ENCODE measurements at places on chromosomes 16 and 17.

DNA sequence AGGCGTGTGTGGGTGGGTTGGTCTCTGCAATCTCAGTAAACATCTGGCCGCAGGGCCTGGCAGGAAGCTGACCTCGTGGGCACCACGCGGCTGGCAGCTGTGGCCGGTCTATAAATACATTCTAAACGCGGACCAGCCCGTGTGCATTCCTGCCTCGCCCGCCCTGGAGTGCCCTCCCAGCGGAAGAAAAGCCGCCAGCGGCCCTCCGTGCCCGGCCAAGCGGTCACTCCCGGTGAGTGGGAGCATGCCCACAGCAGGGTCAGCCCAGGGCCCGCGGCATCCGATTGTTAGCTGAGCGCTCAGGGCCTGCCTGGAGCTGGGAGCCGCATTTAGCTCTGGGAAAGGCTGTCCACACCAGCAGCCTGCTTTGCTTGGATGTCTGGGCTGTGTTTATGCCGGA lies 10.3 kb downstream of the ZNF469 start:
- DNase-seq, result no peak

GRCh38 chr17:58308173-58308984 lies 20.2 kb downstream of the TSPOAP1 start:
- DNase-seq, result no peak

DNA sequence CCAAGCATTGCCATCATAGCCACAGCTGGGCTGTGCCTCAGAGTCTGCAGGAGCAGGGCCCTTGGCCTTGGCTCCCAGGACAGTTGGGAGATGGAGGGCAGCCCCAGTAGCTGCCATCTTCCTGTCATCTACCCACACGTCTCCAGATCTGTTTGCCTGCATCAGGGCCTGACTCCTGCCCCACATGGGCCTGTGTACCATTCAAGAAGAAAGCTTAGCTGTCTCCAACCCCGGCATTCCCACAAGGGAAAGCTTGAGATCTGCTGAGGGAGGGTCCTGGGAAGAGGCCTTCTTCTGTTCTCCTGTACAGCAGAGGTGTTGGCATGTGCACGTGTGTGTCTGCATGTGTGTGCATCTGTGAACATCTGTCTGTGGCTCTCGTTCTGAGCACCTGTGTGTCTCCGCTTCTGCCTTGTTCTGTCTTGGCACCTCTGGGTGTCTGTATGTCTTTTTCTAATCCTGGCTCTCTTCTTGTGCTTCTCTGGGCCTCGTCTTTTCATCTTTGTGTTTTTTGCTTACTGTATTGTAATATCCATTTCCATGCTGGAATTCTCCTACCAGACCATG lies 122.2 kb downstream of the MRM1 start:
- no peak for DNase-seq

GRCh38 chr17:34412965-34413441 lies 50.0 kb upstream of the CCL1 start:
- peak; percentile 34 for DNase-seq

DNA sequence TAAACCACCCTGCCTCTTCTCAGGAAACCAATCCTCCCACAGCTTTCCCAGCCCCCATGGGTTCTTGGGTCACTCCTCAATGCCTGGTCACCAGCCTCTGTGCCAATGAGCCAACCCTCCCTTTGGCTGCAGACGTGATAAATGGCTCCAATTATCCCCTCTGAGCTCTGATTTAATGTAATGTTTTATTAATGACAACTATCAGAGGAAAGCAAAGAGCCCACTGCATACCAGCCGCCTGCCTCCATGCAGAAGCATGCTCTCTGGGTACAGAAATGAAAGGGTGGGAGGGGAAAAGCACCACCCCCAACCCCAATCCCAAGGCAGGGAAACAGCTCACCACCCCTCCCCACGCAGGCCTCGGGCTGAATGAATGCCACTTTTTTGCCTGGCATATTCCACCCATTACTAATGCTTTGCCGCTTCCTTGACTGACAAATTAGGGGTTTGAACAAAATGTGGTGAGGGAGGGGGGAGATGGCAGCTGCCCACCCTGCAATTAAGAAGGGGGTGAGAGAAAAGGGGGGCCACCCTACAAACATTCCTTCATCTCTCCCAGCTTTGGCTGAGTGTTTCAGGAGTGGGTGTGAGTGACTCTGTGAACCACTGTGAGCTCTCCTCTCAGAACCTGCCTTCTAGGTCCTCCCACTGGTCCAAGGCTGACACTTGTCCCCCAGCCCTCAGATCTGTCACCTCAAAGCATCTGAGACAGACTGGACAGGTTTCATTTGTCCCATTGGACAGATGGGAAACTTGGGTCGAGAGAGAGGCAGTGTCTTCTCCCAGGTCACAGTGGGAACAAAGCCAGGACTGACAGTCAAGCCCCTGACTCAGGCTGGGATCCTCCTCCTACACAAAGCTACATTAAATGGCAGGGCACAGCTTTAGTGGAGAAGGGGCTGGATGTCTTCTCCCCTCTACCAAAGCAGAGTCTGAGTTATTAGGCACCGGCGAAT lies 161.5 kb downstream of the TMEM132E start:
- DNase-seq, result no peak
